NCI-H1417 treated with DMSO at 0.1 percent for 48 hours (cell line): ENCODE measurements at places on chromosomes 7 and 10.

GRCh38 chr10:3639546-3639945, 145.5 kb downstream of the KLF6 start:
- no peak for DNase-seq

DNA sequence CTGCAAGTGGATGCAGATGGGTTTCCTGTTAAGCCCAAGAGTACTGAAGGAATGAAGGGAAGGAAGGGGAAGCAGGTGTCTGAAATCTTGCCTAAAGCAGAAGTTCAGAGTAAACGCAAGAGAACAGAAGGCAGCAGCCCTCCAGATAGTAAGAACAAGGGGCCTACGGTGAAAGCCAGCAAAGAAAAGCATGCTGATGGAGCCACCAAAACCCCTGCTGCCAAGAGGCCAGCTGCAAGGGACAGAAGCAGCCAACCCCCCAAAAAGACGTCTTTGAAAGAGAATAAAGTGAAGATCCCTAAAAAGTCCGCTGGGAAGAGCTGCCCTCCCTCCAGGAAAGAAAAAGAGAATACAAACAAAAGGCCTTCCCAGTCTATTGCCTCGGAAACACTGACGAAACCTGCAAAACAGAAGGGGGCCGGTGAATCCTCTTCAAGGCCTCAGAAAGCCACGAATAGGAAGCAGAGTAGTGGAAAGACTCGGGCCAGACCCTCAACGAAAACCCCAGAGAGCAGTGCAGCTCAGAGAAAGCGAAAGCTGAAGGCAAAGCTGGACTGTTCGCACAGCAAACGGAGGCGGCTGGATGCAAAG, 152.5 kb downstream of the LCOR start:
- DNase-seq = no peak

- no peak for DNase-seq
Observed at GRCh38 chr7:38678698-38679054, 47.5 kb upstream of the AMPH start.

- DNase-seq = no peak
Observed at GRCh38 chr7:101618916-101619315, 10.2 kb downstream of the MYL10 start.

GRCh38 chr10:67259319-67259929, 333.6 kb downstream of the LRRTM3 start:
- no peak for DNase-seq

- no peak for DNase-seq
Observed at GRCh38 chr7:148481147-148481526, 109.4 kb upstream of the C7orf33 start.

DNA sequence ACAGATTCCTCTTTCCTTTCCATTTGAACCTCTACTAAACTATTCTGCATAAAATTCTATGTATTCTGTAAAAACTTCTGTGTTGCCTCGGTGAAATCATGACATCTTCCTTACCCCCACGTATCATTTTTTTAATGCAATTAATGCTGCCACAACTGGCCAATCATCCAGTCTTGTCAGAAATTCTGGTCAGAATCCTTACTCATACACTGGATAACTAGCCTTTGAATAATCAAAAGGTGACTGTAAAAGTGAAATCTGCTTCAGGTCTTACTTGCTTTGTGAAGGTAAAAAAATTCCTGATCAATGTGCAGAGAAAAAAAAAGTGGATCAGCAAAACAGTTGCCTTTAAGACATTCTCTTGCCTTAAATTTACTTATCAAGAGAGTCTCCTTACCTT, 89.1 kb upstream of the LRRTM3 start:
- DNase-seq = no peak

- no peak for DNase-seq
Observed at GRCh38 chr7:98364220-98364619, 36.7 kb downstream of the BAIAP2L1 start.

DNA sequence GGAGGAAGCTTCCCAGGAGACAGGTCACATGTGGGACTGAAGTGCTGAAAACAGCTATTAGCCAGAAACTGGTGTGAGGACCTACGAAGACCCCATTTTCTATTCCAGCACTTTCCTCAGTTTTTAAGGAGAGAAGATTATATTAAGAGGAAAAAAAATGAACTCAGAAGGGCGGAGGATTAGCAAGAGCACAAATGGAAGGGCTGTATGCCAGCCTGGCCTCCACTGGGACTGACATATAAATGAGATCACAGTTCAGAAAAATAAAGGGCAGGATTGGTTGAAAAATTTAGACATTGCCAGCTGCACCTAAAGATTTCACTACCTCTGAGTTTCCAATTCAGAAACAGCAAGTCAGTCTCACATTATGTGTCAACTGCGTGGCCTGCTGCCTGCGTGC, 53.0 kb downstream of the GSDME start:
- DNase-seq = no peak

DNA sequence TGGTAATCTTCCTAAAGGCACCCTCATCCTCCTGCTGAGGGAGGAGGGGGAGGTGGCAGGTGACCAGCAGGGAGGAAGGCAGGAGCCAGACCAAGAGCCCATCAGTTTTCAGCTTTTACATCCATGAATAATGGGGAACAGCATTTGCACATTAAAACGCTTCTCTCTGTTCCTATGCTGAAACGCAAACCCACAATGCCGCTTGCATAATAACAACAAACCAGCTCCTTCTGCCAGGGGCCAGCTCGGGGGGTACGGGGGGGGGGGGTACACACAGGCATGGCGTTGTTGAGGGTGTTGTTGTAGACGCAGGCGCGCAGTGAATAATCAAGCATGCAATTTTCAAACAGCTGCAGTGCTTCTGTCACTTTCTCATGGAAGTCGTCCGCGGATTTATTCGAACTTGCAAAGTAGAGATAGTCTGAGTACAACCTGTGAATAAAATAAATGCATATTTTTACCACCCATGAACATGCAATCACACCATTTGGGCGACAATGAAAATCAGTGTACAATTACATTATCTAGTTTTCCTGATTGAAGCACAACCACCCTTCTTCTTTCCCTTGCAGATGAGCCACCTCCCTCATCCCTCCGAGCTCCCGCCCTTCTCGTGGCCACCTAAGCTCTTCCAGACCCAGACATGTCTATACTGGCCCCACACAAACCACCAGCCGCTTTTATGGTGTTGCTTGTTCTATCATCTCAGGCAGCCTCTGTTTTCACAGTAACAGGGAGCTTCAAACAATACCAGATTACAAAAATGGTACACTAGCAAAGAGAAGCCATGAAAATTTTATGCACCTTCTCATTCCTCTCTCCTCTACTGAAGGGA, 72.2 kb downstream of the CHST15 start:
- DNase-seq = no peak

GRCh38 chr7:119037941-119038340, 813.4 kb downstream of the ANKRD7 start:
- no peak for DNase-seq

- no peak for DNase-seq
Observed at GRCh38 chr7:18471476-18472160, 23.9 kb upstream of the HDAC9 start.

GRCh38 chr7:65475734-65476319, 102.2 kb downstream of the ZNF92 start:
- DNase-seq = no peak

DNA sequence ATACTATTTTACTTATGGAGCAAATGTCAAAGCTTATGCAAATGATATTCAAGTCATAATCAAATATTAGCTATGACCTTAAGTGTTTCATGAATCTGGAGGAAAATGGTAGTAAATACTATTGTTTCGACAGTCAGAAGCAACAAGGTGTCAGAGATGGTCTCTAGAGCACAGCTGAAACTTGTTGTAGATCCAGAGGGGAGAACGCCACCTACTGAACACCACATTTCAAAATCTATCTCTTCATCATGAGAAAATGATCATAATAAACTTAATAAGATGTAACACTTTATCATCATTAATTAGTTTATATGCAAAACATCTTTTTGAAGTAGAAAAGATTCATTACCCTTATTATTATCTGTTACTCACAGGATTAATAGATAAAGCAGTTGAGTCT, 418.7 kb downstream of the GATA3 start:
- DNase-seq = no peak

DNA sequence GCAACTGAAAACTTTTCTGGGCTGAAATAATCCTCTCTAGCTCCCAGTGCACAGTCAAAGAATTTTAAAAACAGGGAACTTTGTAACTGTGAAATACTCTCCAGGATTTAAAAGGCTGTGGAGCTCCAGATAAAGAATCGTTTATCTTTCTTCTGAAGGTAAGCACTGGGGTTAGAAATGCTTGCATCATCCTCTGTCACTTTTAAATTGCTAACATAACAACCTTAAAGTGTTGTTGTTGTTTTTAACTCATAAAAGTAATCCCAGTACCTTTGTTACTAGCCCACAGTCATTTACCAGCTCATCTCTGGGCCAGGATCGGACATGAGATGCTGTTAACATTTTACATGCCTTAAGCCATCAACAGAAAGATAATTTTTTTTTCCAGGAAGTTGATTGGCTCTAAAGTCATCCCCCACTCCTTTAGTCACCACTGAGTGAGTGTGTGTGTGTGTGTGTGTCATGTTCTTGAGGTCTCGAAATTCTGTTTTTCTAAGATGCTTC, at the start of gene SLC39A12:
TSS of gene SLC39A12 (plus strand) at position 51 of the 504 bp plus-strand sequence. CDS start 1,359 bp downstream, outside the sequence.
- DNase-seq = no peak

GRCh38 chr7:20151708-20152456, 65.3 kb downstream of the MACC1 start:
- DNase-seq = no peak

DNA sequence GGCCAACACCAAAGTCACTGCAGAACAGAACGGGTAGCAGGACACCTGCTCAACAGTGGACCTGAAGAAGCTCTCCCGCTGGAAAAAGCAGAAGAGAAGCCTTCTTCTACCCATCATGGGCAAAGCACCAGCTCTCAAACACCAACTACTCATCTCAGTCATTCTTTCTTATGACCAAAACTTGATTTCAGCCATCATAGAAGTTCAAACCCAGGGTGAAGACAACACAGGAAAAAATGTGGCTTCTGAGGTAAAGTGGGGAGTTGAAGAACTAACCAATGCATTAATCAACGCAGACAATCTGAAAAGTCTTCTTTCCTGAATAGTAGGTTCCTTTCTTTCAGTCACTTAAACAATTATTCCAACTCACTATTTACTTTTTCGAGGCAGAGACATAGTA, 83.3 kb downstream of the ELMO1 start:
- no peak for DNase-seq

DNA sequence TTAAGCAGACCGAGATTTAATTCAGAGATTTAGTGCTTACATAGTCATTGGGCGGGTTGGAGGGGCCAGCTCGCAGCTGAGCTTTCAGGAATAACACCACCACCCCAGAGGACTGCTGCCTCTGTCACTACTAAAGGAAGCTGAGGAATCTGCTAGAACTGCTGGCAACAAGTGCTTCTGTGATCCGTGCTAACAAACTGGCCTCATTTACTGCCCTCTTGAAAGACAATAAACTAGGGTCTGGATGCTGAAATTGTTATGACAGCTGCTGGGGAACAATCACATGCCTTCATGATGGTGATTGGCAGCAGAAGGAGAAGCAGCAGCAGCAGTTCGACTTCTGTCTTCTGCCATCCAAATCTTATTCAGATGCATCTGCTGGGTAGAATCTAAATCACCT, 285.5 kb upstream of the TAC1 start:
- DNase-seq = no peak

- DNase-seq = no peak
Observed at GRCh38 chr10:103840740-103841070, 14.7 kb downstream of the SH3PXD2A start.

DNA sequence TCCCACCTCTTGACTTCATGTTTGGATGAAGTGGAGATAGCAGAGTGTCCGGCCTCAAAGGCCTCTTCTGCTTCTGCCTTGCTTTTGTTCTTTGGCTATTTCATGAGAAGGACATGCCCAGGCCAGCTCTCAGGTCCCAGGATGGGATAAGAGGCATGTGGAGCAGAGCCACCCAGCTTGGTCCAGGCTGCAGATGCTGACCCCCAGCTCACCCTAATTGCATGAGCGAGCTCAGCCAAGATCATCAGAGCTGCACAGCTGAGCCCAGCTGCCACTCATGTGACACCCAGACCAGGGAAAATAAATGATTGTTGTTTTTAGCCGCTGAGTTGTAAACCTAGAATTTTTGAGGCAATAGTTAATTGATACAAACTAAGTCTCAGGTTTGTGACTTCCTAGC, 230.0 kb downstream of the PHF14 start:
- DNase-seq = no peak

DNA sequence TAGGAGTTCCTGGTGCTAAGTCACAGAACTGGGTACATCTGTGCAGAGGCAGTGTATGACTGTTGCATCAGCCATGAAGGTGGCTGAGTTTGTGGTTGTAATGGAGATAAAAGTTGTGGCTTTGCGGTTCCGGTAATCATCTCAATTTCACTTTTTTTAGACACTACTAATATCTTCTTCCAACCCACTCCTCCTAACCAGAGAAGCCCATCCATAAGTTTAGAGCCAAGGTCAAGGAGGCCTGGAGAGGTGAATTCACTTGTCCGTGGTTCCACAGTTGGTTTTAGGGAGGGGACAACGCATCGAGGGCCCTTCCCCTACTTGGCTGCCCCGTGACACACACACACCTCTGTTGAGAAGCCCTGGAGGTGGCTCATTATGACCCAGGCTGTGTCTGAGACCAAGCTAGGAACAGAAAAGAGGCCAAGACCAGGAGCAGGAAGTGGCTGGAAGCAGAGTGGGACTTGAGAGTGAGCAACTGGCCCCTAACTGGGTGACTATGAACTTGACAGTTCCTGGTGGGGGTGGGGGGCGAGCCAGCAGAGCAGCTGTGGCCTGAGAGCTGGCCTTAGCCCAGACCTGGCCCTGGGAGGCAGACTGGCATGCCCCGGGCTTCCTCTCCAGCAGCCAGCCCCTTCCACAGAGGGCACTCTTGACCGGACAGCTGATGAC, 66.8 kb upstream of the COL13A1 start:
- DNase-seq = no peak

- no peak for DNase-seq
Observed at GRCh38 chr10:92241158-92241500, 49.7 kb downstream of the CPEB3 start.

DNA sequence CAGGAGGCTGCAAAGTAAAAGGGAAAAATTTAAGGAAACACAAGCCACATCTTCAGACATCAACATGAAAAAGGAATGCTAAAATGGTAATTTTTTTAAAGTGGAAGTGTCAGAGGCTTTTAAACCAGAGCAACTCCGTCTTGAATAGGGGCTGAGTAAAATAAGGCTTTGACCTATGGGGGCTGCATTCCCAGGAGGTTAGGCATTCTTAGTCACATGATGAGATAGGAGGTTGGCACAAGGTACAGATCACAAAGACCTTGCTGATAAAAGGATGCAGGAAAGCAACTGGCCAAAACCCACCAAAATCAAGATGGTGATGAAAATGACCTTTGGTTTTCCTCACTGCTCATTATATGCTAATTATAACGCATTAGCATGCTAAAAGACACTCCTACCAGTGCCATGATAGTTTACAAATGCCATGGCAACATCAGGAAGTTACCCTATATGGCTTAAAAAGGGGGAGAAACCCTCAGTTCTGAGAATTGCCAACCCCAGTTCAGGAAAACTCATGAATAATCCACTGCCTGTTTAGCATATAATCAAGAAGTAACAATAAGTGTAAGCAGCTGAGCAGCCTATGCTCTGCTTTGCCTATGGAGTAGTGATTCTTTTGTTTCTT, 128.3 kb downstream of the SKAP2 start:
- DNase-seq = no peak

- DNase-seq = peak; percentile 79
Observed at GRCh38 chr7:122337011-122337410, 32.5 kb upstream of the FEZF1 start.
